ENCODE measurements at places on chromosomes 6 and 20. TPM values are rescaled to one million over a fixed set of nuclear protein-coding genes. Genes with fewer than 3 reads are reported as not detected.

EPHA7 gene
- 4.6 TPM for total RNA-seq

BTN2A1 gene
- total RNA-seq, result 24.7 TPM

FERMT1 gene
- total RNA-seq, result 41.8 TPM

MUC22 gene
- total RNA-seq, result not detected

FABP7 gene
- not detected for total RNA-seq

TPBG gene
- 19.8 TPM for total RNA-seq

CYP21A2 gene
- 3.8 TPM for total RNA-seq

ANKRD66 gene
- total RNA-seq, result not detected

SPATS1 gene
- total RNA-seq, result not detected

Measured in ureter (tissue), 1 donor.